ENCODE measurements at places on chromosomes 1 and 21.

DNA sequence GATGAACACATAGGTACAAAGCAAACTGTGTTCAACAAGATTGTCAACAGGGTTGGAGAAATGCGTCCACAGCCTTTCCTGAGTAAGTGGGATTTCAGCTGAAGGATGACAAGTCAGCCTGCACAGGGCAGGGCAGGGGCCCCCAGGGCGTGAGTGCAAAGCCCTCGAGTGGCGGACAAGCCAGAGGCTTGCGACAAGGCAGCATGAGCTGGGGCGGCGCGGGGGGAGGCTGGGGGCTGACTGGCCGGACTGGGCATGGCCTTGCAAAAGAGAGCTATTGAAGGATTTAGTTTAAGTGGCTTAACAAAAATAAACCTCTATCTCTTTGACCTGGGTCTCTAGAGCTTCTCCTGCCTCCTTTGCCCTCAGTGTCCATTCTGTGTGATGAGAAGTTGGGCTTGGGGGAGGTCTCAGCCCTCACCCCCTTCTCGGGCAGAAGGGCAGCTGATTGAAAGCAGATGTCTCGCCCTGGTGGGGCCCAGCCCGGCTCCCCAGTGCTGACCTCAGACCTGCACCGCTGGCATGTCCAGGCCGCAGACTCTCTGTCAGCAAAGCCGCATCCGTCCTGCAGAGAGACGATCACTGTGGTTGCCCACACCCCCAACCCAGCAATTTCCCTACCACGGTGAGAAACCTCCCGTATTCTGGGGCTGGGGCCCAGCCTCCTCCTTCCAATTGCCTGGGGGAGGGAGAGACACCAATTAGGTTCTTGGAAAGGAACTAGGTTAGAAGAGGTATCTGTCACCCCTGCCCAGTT is 24.3 kb upstream of the EPS8L3 start:
- DNase-seq = no peak

GRCh38 chr1:209756615-209757445 is 977 bp downstream of the TRAF3IP3 start:
- no peak for DNase-seq

DNA sequence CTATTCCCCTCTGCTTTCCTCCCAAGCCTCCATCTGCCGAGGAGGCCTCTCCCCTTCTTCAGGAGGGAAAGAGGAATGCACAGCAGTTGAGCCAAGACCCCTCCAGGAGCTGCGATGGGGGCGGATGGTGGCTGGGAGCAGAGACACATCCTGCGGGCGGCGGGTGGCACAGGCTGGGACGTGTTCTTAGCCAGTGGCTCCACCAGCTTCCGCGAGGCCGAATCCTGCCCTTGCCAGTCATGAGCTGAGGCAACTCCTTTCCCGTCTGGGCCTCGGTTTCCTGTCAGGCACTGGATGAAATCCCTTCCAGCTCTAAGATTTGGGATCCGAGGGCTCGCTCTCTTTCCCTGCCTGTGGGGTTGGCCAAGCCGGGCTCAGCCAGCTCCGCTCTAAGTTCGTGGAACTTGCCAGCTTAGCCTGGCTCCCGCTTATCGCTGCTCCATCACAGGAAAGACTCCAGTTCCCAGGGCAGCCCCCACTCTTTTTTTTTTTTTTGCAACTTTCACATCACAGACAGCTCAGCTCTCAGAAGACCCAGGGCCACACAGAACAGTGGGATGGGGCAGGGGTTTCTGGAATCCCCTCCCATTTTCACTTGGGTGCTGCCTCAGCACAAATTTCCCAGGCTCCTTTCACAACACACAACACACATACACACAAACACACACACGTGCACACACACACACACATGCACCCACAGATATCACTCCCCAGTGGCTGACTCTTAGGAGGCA is 506 bp downstream of the MYOM3 start:
- DNase-seq = no peak

- DNase-seq = no peak
Measured at GRCh38 chr1:19203440-19203839, 6.6 kb downstream of the UBR4 start.

DNA sequence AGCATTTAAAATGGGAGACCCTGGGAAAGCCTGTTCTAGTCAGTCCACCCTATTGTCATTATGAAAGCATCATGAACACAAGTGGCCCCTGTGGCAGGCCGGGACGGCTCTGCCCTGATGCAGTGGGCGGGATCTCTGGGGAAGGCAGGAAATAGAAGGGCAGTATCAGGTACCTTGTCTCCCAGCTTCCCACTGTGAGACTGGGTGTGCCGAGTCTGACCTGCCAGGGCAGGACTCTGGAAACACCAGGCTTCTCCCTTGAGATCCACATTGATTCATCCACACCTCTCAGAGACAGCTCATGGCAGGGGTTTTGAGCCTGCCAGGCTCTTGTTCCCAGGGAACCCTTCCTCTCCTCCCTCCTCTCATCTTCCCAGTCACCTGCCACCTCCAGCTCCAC is 24.5 kb upstream of the GNPAT start:
- no peak for DNase-seq

DNA sequence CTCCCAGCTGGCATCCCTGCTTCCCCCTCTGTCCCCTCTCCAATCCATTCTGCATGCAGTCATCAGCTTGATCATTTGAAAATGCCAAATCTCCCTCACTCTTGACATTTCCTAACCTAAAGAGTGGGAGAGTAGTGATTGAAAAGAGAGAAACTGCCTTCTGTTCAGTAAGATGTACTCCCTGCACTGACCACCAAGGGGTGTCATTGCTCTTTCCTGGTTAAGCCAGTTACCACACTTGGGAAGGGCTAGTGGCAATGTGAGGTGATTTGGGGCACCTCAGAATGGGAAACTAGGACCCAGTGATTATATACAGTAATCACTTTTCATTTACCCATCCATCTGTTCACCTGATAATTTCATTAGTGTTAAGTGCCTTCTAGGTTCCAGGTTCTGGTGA is 6.9 kb upstream of the TMEM269 start:
- no peak for DNase-seq

- DNase-seq = no peak
Measured at GRCh38 chr1:156388174-156389137, 19.4 kb downstream of the RHBG start.

- no peak for DNase-seq
Measured at GRCh38 chr1:101025283-101025656, 314 bp downstream of the DPH5 start.

DNA sequence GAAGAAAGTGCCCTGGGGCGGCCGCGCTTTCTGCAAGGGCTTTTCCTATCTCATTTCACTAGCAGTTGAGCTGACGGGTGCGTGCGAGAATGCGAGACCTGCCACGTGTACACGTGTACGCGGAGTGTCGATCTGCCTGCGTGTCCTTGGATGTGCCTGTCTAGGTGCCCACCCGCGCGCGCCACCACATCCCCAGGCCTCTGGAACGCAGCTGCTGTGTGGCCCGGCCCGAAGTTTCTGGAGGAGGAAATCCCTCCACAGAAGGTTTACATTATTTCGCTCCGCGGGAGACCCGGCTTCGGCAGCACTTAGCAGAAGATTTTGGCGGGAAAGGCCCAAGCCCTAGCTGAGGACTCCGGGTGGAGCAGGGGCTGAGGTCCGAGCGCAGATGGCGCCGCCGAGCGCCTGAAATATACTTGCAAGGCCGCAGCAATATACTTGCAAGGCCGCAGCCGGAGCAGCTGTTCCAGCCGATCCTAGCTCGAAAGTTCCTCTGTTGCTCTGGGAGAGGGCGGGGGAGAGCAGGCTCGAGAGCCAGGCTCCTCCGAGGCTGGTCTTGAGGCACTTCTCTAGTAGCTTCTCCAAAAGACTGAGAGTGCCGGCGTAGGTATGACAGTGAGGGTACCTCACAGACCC is 3.9 kb downstream of the TBX15 start:
- DNase-seq = no peak

GRCh38 chr21:18204931-18205330 is 39.7 kb upstream of the CHODL start:
- no peak for DNase-seq

DNA sequence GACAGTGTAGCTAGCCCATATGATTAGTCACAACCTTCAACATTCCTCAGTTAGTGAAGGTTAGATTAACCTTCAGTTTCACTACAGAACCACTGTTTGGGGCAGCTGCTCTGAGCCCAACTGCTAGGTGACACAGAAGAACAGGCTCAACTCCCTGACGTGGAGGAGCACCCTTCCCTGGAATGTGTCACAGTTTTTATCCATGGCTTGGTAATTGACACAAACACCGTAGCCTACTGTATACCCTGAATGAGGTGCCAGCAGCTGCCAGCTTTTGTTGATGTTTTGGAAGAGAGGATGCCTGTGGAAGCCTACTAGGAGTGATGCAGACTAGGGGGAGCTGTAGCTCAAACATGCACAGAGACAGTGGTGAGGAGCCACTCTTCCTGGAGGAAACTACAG is 56.6 kb upstream of the CR2 start:
- DNase-seq = no peak

- no peak for DNase-seq
Measured at GRCh38 chr1:238950784-238951183, 435.6 kb upstream of the CHRM3 start.

GRCh38 chr1:167298325-167298724 is 77.6 kb downstream of the POU2F1 start:
- DNase-seq = no peak

Measured in esophagus squamous epithelium (tissue), 5 donors.